ENCODE measurements at places on chromosomes 6 and 20. TPM values are rescaled to one million over a fixed set of nuclear protein-coding genes. Genes with fewer than 3 reads are reported as not detected.
A peak's percentile ranks its signal among the peaks of the same experiment; 100 is the strongest.

GRCh38 chr6:167137881-167138280 is 15.0 kb downstream of the CCR6 start:
- no peak for DNase-seq

GRCh38 chr6:33853736-33854135 is 49.9 kb upstream of the MLN start:
- no peak for DNase-seq

DNA sequence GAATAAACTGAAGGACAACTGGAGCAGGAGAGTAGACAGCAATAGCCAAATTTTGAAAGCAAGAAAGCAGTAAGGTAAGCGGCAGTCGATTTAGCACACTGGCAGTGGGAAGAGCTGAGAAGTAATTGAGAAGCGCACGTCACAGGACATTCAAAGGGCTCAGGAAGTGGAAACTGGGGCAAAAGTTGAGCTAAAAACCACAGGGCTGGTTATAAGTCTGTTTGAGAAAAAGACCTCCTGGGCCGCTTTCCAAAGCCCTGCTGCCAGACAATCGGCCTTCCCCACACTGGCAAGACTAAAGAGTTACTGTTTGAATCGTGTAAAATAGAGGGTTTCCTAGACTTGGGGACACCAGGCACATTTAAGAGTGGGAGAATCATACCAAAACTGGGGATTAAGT is 161.4 kb downstream of the DNAH8 start:
- peak; percentile 37 for DNase-seq

GRCh38 chr6:154196333-154196885 is 157.4 kb downstream of the OPRM1 start:
- no peak for DNase-seq

DNA sequence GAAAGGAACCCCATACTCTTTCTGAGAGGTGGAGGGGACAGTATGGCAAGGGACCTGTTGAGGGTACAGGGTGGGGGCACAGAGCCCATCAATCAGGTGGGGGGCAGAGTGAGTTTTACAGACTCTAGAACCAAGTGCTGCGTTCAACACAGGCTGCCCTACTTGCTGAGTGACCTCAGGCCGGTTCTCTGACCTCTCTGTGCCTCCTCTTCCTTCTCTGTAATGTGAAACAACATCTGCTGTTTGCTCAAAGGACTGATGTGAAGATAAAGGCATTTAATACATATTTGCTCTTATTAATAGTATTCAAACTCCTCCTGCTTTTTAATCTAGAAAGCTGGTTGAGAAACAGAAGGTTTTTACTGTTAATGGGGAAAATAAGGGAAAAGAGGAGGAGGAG is 25.9 kb upstream of the APMAP start:
- no peak for DNase-seq

- peak; percentile 29 for DNase-seq
Measured at GRCh38 chr6:31479933-31480535, 17.9 kb upstream of the MICB start.

The SCUBE3 gene
- 0.24 TPM for total RNA-seq

Measured in G401 (cell line).